T-helper 1 cell (primary cell): ENCODE measurements at places on chromosomes 4 and X.

DNA sequence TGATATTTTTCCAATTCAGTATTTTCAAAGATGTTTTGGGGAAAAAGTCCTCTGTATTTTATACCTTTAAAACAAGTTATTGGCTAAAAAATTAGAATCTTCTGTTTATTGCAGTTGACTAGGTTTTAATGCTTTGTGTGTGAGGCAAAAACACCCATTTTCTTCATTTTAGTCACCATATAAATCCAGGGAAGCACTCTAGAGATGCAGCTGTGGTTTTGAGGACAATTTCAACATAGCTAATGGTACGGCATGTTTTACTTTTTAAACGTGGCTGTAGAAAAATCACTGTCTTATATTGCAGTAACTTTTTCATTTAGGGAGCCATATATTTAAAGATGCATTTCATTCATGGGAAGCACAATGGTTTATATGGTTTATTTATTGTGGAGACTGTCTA lies 129.1 kb upstream of the PITX2 start:
- DNase-seq = no peak

DNA sequence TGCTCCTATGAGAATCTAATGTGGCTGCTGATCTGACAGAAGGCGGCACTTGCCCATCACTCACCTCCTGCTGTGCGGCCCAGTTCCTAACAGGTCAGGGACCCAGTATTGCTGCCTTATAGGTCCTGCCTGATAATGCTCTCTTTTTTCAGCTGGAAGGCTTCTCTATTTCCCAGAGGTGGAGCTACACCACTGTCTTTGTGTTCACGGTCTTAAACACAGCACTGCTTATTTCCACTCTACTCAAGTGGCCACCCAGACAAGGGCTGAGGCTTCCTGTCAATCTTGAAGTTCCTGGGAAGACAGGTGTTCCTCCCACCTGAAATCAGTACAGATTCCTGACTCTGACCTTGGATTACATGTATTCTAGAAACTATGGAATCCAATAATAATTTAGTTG lies 270.6 kb downstream of the NR3C2 start:
- no peak for DNase-seq

GRCh38 chrX:28851871-28852270 lies 264.6 kb downstream of the IL1RAPL1 start:
- no peak for DNase-seq

- no peak for DNase-seq
Measured at GRCh38 chr4:165851256-165851655, 21.8 kb upstream of the TLL1 start.

DNA sequence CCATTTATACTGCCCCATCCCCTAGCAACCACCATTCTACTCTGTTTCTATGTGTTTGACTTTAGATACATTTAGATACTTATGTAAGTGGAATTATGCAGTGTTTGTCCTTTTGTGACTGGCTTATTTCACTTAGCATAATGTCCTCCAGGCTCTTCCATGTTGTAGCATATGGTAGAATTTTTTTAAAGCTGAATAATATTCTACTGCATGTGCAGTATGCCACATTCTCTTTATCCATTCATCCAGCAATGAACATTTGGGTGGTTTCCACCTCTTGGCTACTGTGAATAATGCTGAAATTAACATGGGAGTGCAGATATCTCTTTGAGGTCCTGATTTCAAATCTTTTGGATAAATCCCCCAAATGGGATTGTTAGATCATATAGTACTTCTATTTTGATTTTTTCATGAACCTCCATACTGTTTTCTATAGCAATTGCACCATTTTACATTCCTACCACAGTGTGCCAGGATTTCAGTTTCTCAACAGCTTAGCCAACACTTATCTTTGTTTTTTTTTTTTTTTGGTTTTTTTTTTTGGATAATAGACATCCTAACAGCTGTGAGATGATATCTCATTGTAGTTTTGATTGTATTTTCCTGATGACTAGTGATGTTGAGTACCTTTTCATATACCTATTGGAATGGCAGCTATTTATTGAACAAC lies 105.9 kb upstream of the LNX1 start:
- no peak for DNase-seq

DNA sequence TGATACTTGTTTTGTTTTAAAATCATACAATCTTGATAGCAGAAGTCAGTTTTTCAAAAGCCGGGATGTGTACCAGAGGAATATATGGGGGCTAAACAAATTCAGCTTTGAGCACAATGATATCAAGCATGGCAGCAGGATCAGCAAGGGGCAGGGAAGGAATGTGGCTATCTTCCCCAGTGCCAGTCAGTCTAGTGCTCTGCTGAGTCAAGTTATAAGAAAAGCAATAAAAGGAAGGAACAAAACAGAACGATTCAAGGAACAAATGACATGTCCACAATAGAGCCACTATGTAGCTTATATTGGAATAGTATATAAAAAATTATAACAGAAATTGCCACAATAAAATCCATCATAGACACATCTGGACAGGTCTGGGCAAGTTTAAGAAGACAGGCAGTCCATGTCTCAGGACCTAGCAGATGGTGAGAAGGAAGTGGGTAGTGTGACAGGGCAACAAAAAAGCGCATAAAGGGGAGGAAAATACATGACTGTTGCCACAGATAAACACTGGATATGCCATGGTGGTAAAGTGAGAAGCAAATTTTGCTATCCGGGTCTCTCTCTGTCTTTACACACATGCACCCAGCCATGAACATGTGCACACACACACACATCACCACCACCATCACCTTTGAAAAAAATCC lies 518.2 kb upstream of the HTR2C start:
- no peak for DNase-seq

DNA sequence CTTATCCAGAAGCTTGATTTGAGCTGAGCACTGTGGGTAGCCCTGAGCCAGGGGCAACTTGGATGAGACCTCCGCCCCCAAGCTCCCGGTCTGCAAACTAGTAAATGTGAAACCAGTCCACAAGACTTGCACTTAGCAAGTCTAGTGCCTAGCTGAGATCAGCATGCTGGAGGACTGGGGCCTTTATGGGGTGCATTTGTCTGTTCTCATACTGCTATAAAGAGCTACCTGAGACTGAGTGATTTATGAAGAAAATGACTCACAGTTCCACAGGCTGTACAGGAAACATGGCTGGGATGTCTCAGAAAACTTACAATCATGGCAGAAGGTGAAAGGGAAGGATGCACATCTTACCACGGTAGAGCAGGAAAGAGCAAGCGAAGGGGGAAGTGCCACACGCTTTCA lies 42.1 kb upstream of the HOPX start:
- no peak for DNase-seq

GRCh38 chrX:104566681-104567501 lies 892 bp downstream of the IL1RAPL2 start:
- DNase-seq = no peak

GRCh38 chr4:159370286-159370685 lies 267.4 kb downstream of the RAPGEF2 start:
- DNase-seq = no peak

GRCh38 chrX:39398963-39399261 lies 597.7 kb downstream of the MID1IP1 start:
- DNase-seq = no peak

- no peak for DNase-seq
Measured at GRCh38 chrX:19670321-19670750, 155.0 kb upstream of the MAP3K15 start.

DNA sequence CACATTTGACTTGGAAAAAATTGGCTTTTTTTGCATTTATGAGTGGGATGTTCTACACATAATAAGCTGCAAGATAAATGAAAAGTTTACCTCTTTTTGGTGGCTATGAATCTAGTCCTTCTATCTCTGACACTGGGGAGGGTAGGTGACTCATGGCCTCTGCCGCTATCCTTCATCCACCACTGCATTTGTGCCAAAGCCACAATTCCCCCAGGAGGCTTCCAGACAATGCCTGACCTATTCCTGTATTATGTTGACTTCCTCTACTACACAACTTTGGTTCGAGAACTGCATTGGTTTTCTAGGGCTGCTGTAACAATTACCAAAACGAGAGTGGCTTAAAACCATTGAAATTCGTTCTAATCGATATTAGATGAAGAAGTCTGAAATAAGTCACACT lies 245.6 kb downstream of the TRAM1L1 start:
- no peak for DNase-seq

DNA sequence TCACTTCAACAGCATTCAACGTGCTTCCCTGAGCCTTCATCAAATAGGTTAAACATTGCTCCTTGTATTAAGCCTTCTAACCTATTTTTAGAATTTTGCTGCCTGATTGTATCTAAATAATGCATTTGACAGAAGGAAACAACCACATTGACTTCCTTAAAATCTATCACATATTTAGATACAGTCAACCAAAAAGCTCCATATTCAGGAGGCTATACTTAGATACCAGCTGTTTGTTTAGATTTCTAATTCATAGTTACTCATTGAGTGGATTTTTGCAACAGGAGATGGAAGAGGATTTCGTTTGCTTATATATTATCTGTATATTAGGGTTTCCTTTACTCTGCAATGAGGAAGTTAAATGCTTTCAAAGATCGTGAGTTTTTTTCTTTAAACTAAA lies 241.1 kb upstream of the PPP1R2C start:
- no peak for DNase-seq

GRCh38 chr4:181550381-181550780 lies 692.8 kb upstream of the TENM3 start:
- no peak for DNase-seq

DNA sequence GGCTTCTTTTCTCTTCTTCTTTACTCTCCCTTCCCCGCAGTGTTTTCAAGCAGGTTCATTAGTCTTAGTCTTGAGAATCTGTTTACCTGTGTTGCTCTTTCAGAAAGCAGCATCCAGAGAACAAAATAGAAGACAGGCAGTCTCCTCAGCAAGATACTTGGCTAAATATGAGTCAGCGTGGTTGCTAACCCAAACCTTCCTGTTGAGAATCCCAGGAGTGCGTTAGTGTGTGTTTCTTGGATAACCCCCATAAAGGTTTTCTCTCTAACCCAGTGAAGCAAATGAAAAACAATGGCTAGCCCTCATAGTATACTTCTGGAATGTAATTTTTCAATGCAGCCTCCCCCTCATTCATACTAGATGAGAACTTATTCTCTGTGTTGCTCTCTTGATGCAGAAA lies 41.1 kb downstream of the BMPR1B start:
- no peak for DNase-seq

DNA sequence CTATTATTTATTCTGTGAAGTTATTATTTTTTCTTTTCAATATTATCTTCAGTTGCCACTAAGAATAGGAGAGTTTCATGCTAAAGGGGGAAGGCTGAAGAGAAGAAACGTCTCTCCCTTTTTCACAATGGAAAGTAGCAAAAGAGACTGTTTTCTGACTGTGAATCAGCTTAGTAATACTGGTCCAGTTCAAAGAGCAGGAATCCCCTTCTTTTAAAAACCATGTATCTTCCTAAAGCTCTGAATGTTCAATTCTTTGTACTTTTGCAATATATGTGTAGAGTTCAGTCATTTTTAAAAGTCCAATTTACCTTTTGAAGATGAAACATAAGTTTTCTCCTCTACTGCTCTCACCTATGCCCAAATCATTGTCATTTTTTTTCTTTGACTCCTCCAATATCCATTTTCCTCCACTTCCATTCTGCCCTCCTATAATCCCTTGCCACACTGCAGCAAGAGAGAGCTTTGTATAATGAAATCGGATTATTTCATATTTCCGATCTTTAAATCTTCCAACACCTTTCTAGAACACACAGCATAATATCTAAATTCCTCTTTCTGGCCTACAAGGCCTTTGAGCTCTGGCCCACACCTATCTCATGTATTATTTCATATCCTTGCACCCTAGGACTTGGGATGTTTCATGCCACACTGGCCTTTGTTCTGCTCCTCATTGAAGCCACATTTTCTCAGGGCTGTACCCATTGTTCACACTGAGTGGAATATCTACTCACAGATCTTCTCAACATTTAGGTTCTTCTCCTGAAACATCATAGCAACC lies 195.3 kb downstream of the CAMK2D start:
- no peak for DNase-seq

GRCh38 chrX:139971394-139971749 lies 6.1 kb upstream of the CXorf66 start:
- no peak for DNase-seq

DNA sequence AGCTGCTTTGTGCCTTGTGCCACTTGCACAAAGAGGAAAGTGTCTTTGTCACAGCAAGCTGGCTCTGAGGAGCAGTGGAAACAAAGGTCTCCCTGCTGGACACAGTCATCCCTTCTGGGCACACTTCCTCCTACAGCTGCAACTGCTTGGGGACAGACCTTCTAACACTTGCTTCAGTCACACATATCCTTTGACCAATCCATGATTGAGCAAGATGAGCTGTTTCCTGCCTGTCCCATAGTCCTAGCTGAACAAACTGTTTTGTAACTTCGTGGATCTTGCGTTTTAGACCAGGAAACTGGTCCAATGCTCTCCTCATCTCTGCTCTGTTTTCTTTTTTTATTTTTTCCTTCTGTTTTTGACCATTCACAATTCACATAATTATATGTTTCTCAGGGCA lies 98.5 kb downstream of the RRAGB start:
- no peak for DNase-seq

DNA sequence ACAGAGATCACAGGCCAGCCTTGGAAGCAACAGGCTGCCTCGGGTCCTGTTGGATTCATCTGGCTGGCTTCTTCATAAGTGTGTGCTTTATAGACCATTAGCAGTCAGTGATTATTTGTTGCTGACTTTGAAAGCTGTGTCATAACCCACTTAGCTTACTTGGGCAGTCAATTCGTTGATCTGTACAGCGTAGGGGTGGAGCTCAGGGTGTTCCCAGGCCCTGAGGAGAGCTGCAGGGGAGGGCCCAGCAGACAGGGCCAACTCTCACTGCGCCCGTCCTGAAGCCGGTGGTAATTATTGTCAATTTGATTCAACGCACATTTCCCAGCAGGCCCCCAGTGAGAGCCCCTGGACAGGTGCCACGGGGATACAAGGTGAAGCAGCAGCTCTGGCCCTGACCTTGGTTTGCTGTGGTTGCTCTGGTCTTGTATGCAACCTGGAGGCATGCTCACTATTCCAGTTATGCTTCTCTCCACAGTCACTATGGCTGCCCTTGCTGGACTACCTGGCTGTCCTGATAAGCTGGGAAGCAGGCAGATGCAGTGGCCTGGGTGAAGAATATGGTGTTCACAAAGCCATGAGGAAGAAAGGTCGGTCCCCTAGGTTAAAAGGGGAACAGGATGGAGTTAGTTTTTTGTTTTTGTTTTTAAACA lies 40.1 kb upstream of the HMGB3 start:
- DNase-seq = no peak

- DNase-seq = no peak
Measured at GRCh38 chr4:77910676-77911075, 48.0 kb downstream of the MRPL1 start.

- DNase-seq = peak; percentile 37
Measured at GRCh38 chr4:88792268-88792781, 94.7 kb upstream of the NAP1L5 start.

DNA sequence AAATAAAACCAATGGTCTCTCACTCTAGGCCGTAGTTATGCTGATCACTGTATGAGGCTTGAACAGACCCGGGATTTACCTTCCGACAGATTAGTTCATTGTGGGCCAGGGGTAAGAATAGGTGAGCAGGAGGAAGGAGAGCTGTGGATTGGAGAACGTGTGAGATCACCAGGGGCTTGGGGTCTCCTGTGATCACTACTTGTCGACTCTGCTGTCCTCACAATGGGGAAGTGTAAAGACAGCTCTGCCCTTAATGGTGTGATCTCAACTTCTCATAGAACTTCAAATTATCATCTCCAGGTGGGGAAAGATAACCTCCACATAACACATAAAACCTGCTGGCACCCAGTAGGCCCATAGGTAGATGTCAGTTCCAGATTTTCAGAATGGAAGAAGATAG lies 56.2 kb upstream of the RPS6KA3 start:
- no peak for DNase-seq

GRCh38 chrX:72245461-72246089 lies 6.7 kb upstream of the ERCC6L start:
- DNase-seq = peak; percentile 17

GRCh38 chrX:124097116-124097515 lies 135.6 kb downstream of the STAG2 start:
- no peak for DNase-seq
